GM12891 (cell line): ENCODE measurements at places on chromosomes 1 and 21.

- DNase-seq, result no peak
Observed at GRCh38 chr1:173044656-173045055, 6.1 kb downstream of the TNFSF18 start.

DNA sequence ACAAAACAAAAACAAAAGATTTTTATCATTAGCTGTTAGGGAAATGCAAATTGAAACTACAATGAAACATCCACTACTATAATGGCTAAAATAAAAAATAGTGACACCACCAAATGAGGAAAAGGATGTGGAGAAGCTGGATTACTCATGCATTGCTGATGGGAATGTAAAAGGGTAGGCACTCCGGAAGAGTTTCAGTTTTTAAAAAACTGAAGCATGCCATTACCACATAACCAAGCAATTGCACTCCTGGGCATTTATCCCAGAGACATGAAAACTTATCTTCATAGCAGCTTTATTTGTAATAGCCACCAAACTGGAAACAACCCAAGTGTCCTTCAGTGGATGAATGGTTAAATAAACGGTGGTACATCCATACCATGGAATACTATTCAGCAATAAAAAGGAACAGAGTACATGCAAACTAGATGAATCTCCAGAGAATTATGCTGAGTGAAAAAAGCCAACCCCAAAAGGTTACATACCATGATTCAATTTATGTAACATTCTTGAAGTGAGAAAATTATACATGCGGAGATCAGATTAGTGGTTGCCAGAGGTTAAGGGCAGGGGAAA, 14.5 kb upstream of the CFAP298 start:
- DNase-seq, result no peak

GRCh38 chr1:159141584-159142390, 29.6 kb upstream of the CADM3 start:
- DNase-seq, result no peak

DNA sequence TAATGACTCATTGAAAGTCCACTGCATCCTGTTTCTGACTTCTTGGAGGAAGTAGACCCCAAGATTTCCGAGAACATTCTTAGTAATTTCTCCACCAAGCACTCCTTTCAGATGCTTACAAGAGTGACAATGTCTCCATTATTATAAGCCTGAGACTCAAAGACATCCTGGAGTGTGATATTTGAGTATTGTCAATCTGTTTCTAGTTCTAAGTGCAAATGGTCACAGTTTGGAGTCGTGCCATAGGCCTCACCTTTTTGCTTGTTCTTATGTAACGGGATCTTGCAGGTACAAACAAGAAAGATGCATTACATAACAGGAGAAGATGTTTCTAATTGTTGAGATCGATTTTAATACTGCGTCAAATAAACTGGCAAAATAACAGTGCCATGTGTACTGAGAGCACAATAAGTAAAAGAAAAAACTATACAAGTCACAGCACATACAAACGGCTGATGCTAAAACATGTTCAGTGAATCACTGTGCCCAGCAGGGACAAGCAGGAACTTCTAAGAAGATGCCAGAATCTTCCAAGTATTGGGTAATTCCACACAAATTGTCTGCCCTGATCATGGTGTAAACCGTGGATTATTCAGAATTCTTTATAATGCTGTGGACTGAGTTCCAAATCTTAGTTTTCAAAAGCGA, 54.1 kb downstream of the CD2 start:
- DNase-seq, result no peak

DNA sequence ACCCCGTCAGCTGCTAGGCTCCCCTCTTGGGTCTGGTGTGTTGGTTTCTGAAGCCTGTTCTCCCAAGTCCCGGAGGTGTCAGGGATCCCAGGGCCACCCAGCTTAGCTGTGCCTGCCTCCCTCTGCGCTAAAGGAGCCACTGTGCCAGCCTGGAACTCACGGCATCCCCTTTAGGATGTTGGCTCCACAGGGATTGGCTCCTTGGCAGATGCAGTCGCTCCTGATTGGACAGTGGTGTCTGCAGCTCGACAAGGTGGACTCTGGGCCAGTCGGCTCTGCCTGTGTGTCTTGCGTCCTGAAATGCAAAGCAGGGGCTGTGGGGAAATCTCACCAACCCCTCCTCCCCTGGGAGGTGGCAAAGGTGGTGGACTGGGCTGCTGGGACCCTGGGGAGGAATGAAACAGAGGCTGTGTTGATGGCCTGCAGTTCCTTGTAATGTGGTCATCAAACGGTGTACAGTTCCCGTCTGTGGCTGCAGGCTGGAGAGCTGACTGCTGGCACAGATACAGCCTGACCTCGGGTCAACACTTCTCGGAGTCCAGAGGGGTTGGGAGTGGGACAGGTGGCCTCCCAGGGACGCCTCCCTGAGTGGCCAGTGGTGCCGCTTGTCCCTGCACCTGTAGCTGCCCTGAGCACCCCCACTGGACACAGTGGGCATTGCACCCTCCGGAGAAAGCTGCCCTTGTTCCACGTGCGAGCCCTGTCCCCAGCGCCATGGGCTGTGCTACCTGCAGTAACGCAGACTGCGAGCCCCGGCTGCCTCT, 11.5 kb upstream of the KCNAB2 start:
- DNase-seq, result peak; percentile 60

- no peak for DNase-seq
Observed at GRCh38 chr1:197424380-197424779, 156.3 kb downstream of the CRB1 start.
